ENCODE measurements at places on chromosomes 7 and 10.
A peak's percentile ranks its signal among the peaks of the same experiment; 100 is the strongest.

GRCh38 chr7:48637382-48637781 is 287.0 kb upstream of the CDC14C start:
- no peak for DNase-seq

DNA sequence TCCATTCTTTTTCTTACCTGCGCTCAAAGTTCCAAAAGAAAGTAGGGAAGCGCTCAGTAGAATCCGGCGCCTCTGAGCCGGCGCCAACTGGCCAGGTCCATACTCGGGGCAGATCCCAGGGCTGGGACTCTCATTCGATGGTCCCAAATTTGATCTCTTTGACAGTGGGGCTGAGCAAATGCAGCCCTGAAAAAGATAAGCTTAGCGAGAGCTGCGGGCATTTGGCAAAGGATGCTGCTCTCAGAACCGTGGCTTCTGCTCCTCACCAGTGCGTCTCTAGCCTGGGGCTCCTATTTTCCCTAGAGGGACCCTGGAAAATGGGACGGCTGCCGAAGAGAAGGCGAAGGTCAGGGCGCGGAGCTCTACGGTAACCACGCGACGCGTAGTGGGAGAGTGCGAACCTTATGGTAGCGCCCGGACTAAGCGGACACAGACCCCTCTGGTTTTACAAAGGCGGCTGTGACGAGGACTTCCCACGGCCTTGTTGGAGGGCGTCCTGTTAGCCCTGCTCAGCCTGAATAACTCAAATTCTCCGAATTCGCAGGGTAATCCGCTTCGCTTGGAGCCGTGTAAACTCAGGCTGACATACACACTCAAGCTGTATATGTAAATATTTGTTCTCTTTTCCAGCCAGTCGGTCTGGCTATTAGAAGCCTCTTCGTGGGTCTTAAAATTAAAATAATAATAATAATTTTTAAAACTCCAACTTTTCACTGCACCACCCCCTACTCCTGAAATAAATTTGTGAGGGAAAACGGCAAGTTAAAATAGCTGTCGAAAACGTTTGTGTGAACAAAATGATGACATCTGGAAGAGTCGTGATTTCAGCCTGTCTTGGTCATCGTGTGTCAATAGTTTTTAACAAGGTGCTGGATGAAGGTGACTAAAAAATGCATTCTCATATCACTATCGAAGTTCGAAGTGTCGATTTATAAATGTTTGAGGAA is 869 bp upstream of the TBX20 start:
- no peak for DNase-seq

- no peak for DNase-seq
These were observed 763.4 kb downstream of the KCNMA1 start for GRCh38 chr10:76874176-76874575.

DNA sequence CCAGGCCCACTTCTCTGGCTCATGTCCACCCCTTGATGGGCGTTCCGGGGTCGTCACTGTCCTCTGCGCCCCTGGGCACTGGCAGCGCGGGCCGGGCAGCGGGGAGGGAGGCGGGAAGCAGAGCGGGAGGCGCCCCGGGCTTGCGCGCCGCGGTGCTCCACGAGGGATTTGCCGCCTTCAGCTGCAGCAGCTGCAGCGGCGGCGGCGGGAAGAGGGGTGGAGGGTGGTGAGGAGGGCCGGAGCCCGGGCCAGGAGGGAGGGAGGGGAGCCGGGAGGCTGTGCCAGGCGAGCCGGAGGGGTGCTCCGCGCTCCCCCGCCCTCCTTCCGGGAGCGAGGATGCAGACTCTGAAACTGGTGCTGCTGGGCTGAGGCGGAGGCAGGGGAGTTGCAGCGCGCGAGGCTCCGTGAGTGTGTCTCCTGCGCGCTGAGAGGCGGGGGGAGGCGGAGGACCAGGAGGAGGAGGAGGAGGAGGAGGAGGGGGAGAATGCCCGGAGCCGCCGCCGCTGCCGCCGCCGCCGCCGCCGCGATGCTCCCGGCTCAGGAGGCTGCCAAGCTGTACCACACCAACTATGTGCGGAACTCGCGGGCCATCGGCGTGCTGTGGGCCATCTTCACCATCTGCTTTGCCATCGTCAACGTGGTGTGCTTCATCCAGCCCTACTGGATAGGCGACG is at the start of gene LHFPL3:
Gene LHFPL3, plus strand, starts transcription at position 308 of the 674 bp plus-strand sequence.
- DNase-seq: no peak

DNA sequence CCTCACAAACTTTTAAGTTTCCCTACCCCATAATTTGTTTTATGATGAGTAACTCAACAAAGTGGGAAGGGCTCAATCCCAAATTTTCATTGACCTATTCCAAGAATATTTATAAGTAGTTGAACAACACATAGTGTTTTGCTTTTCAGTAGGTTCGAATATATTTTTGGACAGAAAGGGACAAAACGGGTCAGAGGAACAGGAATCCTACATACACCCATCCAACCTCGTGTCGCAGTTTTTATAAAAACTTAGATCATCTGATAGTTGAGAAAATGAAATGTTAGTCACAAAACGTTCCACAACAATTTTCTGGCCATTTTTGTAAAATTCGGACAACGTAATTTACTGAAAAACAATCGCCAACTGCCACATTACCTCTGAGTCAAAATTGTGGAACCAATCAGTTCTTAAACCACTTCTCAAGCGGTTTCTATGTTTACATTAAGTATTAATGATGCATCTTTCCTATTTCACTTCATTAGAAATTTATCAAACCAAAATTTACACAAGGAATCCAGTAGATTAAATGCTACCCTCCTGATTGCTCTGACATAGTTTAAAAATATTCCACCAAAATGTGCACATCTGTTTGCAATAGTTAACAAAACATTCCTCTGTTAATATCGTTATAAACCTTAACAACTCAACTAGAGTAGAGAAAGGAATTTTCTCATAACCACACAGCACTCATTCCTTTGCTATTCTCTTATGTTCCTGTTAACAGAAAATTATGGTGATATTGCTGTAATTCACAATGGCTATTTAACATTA is 6.3 kb downstream of the WNT16 start:
- no peak for DNase-seq

DNA sequence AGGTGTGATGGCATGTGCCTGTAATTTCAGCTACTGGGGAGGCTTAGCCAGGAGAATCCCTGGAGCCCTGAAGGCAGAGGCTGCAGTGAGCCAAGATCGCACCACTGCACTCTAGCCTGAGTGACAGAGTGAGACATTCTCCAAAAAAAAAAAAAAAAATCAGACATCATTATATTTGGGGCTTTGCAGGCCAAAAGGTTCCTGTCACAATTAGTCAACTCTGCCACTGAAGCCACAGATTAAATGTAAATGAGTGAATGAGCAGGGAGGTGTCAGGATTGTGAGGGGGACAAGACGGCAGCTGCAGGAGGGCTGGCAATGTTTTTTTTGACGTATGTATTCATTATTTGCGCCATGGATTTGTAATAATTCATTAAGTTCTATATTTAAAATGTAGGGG is 3.3 kb downstream of the ZNF33B start:
- no peak for DNase-seq

DNA sequence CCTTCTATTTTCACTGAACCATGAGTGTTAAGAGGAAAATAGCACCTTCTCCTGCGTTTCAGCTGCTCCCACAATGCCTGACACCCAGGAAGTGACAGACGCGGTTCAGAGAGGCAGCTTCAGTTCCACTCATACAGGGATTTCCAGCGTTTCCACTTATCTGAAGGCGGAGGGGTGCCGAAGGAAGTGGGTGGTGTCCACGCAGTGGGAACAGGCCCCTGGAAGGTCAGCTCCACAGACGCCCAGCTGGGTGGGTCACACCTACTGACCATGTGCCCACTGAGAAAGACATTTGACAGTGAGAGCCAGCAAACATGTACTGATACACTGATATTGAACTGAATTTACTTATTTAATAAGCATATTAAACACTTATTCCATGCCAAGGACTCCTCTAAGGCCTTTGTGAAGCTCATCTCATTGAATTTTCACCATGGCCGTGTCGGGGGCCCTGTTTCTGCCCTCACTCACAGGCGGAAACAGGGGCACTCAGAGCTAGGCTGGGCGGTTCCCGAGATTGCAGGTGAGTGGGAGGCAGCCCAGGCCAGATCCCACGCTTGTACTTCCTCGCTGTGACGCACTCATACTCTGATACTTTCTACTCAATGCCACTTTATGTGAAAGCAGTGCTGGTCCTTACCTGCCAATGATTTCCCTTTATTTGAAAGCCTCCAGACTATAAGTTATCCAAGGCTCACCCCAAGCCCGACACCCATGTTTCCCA is 96.8 kb downstream of the TCERG1L start:
- no peak for DNase-seq

DNA sequence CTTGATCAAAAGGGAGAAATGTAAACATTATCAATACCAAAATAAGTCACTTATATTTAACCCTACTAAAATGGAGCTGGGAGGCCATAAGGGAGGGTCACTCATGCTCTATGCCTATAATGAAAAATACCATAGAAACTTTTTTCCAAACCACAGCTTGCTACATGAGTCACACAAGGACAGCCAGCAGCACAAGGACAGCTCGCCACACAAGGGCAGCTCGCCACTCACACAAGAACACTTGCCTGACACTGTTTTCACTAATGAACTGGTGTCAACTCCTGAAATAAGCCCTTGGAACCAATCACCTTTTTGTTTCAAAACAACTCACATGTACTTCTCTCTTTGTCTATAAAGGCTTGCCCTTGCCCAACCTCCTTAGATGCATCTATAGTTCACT is 43.3 kb downstream of the FRMPD2 start:
- DNase-seq: no peak

GRCh38 chr7:32501522-32501921 is 6.2 kb downstream of the AVL9 start:
- no peak for DNase-seq

DNA sequence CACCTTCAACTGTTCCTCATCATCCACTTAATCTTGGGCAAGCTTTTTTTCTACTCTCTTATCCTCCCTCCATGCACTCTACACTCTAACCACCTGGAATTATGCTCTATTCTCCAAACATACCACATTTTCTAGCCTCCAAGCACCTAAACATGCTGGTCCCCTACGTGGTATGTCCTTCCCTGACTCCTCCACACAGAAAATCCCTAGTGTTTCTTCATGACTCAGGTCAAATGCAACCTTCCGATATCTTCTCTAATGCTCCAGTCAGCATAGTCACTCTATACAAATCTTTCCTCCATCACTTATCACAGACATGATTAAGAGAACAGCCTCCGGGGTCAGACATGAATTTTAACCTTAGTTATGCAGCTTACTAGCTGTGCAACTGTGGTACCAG is 68.8 kb downstream of the ARMH3 start:
- no peak for DNase-seq

DNA sequence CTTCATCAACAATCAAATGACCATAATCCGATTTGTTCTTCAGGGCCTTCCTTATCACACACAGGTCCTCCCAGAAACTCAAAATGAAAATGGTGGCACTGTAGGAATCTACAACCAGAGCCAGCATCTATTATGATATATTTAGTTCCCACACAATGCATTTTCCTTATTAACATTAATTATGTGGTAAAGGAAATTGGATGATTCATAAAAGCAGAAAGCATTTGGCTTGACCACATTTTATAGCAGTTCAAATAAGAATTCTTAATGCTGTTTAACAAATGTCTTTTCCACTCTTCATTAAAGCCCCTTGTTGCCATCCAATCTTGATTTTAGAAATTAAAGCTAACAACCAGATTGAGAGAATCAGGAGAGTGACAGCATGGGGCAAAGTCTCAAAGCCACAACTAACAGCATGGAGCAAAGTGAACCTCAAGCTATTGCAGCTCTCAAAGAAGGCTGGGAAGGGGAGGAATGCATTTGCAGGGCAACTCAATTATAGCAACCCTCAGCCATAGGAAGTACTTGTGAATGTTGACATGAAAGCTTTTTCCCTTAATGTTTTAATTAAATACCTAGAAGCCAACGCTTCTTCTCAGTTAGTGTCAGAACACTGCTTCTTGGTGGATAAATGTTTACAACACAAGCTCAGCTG is 549.1 kb downstream of the NXPH1 start:
- DNase-seq: no peak

DNA sequence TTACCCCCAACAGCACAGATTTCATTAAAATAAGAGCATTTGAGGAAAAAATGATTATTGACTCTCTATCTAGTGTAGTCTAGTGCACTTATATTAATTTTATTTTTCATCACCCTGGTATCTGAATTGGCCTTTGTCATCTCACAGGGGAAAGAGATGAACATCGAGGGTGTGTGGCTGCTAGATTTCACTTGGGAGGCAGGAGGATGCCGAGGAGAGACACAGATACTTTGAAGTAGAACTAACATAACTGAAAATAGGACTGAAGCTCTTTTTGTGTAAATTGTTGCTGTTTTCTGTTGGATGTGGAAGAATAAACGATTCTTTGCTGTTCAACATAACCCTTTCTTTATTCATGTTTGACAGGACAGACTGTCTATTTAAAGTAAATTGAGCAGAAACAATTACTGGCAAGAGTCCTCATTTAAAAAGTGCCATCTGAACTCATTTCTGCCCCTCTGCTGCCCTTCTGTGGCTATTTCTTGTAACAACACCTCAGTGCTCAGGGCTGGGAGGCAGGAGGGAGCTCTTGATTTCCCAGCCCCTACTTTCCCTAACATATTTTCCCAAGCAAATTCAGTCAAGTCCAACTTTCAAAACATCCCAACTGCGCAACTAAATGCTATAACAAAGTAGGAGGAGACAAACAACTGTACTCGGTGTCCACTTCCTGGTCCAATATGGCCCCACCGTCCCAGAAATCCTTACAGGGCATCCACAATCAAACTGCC is 15.6 kb downstream of the LYZL1 start:
- DNase-seq: peak; percentile 81

DNA sequence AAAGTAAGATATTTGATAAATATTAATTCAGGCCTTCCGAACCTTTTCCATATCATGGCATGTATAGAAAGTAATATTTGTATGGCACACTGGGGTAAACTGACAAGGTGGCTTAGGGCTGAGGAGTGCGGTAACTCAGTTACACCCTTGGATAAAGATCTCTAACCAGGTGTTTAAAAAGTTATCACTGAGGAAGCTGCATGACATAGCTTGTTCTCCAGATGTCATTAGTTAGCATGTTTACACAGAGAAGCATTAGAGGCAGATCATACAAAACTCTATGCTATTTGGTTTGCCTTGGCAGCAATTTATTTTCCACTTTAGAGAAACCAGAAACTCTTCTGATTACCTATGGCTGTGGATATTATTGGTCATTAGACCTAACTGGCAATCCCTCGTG is 118.2 kb downstream of the ST7 start:
- DNase-seq: no peak

- no peak for DNase-seq
These were observed 45.8 kb upstream of the PRSS58 start for GRCh38 chr7:142303650-142304049.

GRCh38 chr10:37489658-37490003 is 364.2 kb downstream of the ANKRD30A start:
- no peak for DNase-seq

- no peak for DNase-seq
These were observed 16.0 kb downstream of the IL2RA start for GRCh38 chr10:6045878-6046772.
